ENCODE measurements at places on chromosomes 5 and 9.

DNA sequence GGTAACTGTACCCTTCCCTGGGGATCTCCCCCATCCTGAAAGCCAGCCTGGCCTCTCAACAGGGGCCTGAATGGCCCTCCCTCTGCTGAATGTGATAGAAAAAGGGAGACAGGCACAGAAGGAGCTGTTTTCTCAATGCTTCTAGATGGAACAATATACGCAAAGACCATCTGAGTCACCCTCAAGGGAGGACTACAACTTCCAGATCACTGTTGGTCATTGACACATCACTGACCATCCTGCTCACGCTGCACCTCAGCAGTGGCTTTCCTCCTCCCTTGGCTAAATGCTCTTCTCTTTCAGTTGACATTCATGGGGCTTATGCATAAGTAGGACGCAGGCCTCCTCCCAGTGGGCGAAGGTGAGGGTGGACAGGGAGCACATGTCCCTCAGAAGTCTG, 112.2 kb upstream of the SHB start:
- DNase-seq: no peak

DNA sequence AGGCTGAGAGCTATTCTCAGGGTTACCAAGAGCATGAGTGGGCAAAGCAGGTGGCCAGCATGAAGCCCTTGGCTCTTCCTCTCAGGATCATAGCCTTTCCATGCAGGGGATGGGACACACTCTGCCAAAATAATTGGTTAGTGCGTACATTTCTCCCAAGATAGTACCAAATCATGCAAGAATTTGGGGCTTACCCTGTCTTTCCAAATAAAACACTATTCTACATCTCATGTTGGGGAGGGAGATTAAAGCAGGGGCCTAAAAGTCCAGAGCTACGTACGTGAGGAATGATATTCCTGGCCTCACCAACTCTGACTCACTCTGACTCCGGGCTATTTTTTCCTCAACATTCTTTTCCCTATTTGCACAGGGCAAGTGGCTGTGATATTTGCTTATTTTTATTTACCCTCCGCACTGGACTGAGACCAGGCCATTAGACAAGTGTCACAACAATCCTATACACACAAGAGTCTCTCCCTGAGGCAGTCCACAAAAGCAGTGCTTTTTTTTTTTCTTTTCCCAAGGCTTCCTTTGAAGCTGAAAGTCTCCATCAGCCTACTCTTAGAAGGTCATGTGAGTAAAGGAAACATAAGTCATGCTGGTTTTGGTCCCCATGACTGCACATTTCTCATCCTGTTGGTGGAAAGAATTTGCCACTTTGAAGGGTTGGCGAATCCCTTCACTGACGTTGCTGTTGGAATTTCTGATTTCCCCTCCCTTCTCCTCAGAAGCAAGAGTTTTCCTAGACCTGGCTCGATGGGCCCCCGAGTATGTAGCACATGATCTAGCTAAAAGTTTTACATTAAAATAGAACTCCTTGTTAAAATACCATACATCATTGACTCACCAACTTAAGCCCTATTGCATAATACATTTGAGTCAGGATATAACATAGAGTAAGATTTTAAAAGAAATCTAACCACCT, 40.0 kb downstream of the TMEM252 start:
- DNase-seq: no peak

DNA sequence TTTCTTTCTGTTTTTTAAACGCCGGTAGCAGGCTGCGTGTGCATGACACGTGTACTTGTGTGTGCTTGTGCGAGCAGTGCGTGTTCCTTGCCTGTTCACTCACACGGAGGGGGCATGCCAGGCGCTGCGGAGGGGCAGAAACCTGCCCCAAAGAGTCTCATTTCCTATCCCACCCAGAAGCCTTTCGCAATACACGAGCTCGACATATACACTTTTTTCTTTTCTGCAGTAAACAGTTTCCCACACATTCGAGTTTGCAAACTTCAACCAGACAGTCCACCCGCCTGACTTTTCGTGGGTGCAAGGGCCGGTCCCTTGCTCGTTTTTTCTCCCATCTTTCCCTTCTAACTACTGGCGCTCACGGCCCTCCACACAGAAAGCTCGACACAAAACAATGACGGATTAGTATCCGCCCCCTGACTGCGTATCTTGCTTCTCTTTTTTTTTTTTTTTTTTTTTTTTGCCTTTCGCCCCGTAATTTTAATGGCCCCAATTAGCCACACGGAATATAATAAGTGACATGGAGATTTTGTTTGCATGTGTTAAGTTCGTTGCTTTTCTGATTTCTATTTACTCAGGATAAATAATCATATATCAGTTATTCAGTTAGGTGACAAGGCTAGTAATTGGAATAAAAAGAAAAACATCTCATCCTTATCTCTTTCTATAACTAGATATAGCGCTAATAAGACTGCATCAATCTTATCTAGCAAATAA, 5.3 kb upstream of the OTP start:
- no peak for DNase-seq

DNA sequence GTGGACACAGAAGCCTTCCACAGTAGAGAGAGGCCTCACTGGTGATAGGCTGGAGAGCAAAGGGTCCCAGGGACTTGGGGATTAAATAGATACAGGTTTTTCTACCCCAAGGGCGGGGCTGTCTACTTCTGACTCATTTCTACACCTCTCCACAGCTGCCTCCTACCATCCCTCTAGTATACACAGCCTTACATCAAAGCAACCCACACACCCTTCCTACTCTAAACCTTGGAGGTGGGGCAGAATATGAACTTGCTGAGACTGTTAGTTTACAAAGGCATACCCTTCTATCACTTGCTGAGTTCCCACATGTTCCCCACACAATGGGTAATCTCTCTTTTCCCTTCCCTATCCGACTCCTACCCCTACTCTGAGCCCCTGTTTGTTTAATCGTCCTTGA, 19.9 kb upstream of the PCA3 start:
- no peak for DNase-seq

DNA sequence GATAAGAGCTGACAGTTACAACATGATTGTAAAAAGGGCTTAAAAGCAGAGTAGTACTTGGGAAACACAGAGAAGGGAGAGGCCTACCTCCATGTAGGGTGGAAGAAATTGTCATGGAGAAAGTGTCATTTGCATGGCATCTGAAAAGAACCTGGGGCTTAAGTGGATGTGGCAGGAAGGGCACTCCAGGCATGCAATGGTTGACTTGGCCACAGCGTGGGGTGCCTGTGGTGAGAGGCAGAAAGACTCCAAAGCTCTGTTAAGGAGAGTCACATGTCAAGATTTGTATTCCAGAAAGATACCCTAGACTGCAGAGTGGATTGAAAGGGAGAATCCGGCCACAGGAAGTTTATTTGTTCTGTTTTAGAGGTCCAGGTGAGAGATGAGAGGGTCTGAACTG, 2.4 kb downstream of the POLR3G start:
- no peak for DNase-seq

DNA sequence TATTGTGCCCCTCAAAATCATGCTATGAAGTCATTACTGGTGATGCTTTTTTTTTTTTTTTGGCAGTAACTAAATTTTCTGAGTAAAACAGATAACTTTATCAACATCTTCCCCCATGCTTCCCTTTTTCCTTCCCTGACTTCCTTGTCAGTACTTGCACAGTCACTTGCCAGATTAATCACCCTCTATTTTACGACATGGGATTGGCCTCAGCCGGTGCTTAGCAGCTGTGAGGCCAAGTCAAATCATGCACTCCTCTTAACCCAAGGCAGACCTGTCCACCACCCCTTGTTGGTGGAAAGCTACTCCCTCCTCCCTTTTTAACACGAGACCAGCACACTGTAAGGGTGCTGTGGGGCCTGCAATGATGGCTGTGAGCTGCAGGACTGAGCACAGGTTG, 118.0 kb upstream of the OTULINL start:
- no peak for DNase-seq

DNA sequence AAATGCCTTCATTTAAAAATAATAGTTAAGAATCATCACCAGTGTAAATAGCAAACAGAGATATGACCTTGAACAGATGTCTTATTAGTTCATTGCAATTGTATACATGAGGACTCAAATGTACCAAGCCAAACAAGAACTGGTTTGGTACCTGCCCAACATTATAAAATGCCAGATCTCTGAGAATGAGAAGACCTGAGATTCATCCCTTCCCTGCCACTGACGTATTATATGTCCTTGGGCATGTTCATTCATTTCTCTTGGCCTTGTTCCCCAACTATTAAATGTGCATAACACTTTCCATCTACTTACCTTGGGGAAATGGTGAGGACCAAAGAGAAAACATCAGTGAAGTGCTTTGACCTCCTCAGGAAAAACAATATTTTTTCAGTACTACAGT, 33.6 kb upstream of the ERBIN start:
- no peak for DNase-seq

- no peak for DNase-seq
Measured at GRCh38 chr9:20618361-20618802, 3.9 kb downstream of the MLLT3 start.

DNA sequence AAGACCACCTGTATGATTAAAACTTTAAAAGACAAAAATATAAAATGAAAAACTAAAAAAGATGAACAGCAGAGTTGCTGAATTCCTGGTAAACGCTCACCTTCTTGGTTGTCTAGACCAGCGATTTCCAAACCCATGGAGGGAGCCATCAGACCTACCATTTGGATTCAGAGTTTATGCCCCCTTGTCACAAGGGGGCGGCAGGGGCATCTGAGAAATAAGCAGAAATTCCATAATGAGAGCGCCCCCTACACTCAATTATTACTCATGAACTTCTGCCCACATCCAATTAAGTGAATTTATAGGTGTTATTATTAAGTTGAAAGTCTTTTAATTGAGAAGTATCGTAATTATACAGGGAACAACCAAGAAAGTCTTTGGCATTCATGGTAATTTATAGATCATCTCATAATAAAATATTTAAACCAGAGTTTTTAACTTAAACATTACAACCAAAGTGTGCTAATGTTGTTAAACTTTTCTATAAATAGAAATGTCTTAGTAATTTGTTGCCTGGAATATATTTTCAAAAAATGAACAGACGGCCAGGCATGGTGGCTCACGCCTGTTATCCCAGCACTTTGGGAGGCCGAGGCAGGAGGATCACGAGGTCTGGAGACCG, 35.2 kb upstream of the SPATA31C2 start:
- DNase-seq: peak; percentile 48

All from activated gamma-delta T cell treated with Interleukin-2 at 50 U/mL for 16 hours (primary cell).